Bone marrow (tissue), 2 donors: ENCODE measurements at places on chromosomes 16 and 17.
A peak's percentile ranks its signal among the peaks of the same experiment; 100 is the strongest.

DNA sequence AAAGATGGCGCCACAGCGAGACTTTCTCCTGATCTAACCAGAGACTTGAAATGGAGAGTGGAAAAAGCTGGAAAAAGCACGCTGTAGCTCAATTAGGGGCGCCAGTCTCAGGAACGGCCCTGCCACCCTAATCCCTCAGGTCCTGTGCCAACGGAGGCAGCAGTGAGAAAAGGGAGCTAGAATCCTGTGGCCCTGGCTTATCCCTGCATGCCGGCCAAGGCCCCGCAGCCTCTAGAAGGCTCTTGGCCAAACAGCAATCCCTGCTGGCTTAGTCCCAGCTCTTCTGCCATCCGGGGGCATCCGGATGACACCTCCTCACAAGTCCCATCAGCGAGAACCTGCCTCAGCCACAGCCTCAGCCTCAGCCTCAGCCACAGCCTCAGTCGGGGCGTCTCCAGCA, 69.8 kb downstream of the MRM3 start:
- DNase-seq, result no peak

- DNase-seq, result peak; percentile 35
These were observed 9.4 kb downstream of the METTL9 start for GRCh38 chr16:21608639-21609328.

GRCh38 chr17:27856676-27857432, 36.3 kb downstream of the LYRM9 start:
- no peak for DNase-seq

DNA sequence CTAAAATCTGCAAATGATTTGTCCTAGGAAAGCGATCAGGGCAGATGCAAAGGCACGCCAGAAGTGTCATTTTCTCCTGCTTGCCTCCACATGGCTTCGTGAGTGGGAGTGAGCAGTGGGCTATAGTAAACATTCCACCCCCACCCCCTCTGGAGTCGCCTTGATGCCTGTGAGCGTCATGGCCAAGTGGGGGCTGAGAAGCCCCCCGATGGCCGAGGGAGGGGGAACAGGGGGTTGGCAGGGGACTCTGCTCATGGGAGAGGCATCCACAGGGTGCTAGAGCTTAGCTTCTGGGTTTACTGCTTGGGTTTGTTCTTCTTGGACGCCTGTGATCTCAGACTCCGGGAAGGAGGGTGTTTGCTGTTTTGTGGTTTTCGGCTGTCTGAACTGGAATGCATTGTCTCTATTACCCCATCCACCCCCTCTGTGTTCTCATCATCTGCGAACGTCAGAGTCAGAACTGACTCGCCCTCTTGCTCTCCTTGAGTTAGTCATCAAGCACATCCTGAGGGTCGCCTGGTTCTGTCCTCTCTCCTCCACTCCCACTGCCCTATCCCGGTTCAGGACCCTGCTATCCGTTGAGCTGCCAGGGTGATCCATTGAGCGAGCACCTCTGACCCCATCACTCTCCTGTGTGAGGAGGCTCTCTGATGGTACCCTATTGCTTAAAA, 15.4 kb downstream of the TNS4 start:
- no peak for DNase-seq

DNA sequence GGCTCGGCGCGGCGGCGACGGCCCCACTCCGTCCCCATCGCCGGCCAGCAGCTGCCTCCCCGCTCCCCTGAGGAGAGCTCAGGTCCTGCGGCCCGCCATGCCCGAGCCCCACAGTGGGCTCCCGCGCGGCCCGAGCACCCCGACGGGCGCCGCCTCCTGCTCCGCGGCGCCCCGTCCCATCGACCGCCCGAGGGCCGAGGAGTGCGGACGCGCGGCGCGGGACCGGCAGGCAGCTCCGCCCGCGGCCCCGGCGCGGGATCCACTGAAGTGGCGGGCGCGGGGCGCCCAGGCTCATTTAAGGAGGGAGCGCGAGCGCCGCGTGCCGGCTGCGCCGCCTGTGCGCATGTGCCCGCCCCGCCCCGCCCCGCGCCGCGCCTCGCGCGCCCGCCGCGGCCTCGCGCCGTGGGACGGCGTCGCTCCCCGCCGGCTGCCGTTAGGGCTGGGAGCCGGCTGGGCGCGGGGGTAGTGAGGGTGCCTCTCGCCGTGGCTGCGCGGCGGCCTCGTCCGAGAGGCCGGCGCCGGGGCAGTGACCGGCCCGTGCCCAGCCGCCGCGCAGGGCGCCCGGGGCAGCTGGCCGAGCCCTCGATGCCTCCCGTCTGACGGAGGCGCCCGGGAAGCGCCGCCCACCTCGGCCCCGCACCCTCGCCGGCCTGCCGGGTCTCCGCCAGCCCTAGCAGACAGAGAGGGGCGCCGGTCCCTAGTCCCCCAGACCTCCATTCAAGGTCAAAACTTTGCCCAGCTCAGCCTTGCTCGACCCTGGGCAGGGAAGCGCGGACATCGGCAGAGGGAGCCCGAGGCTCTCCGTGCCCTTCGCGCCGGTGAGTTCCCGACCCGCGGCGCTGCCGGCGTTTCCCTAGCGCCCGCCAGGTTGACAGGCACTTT, at the start of gene NETO2:
Gene NETO2, minus strand, starts transcription at position 269 of the 882 bp plus-strand sequence. CDS start 333 bp downstream, outside the sequence.
- no peak for DNase-seq

DNA sequence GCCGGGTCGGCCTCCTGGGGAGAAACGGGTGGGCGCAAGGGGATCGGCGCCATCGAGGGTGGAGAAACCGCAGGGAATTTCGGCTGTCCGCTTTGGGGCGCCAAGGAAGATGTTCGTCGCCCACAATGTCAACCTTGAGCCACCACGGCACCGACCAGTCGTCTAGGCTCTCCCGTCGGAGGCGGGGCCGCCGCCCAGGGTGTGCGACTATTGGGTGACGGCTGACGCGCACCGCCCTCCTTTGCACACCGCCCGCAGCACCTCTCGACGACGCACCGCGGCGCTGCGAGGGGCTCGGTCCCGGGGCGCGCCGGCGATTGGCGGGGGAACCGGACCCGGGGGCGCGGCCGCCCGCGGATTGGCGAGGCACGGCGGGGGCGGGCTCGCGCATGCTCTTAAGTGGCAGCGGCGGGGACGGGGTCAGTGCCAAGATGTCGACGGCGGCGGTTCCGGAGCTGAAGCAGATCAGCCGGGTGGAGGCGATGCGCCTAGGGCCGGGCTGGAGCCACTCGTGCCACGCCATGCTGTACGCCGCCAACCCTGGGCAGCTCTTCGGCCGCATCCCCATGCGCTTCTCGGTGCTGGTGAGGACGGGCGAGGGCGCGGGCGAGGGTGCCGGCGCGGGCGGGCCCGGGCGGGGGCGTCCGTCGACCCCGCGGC, at the start of gene NUDT16L1:
Gene NUDT16L1, plus strand, starts transcription at position 267 of the 660 bp plus-strand sequence. Its CDS starts 165 bp downstream, at position 432.
- DNase-seq, result peak; percentile 90

DNA sequence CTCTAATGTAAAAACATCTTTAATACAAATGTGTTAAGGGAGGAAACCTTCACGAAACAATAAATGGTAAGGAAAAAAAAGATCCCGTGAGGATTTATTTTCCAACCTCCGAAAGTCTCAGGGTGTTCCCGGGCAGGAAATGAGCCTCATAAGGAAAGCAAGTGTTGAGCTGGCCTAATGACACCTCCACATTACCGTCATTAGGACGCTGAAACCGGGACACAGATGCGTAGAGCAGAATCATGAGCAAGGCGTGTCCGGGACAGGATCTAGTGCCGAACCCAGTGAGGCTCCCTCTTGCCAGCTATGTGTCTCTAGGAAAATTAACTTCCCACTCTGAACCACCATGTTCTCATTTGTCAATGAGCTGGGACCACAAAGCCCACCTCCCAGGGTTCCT, 22.7 kb upstream of the CYTH1 start:
- DNase-seq, result no peak

DNA sequence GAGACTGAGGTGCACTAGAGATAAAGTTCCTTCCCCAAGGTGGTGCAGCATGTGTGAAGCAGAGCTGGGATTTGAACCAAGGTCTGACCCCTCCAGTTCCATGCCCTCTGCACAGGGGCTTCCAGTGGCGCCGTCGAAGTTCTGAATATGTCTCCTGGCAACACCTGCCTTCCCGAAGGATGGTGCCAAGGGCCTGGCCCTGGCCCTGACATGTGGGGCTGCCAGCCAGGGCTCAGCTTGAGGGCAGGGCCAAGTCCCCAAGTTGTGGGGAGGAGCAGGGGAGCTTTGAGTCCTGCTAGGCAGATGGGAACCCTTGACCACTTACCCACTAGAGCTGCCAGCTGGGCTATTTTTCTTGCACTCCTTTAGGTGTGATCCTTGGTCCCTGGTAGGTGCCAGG, 56.4 kb downstream of the NKD1 start:
- no peak for DNase-seq

DNA sequence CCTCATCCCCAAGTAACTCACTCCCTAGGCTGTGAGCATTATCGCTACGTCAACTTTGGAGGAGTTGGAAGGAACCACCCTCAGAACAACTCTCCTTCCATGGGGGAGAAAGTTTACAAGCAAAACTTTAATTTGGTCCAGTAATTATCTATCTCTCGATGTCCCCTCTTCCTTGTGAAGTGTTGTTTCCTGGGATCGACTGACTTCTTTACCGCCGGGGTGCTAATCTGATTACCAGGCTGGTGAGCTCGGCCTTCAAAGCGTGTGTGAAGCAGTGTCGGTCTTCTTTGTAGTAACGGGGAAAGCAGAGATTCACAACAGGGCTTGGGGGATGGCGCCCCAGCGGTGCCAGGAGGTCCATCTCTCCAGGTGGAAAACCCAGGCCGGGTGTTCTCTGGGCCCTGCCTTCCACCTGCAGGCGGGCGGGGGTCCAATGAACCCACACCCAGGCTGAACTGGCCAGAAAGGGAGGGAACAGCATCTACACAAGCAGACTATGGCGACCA, 14.5 kb upstream of the FOXF1 start:
- no peak for DNase-seq

DNA sequence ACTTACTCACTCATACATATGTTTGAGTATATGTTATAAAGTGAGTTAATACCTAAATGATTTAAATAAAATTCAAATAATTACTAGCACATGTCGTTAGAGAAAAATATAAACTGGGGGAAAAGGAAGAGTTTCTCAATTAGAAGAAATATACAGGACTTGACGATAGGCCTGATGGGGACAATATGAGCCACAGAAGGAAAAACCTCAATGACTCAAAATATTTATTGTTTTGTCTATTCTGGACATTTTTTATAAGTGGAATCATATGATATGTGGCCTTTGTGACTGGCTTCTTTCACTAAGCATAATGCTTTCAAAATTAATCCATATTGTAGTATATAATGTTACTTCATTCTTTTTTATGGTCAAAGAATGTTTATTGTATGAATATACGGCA, 339.2 kb upstream of the PMFBP1 start:
- no peak for DNase-seq

DNA sequence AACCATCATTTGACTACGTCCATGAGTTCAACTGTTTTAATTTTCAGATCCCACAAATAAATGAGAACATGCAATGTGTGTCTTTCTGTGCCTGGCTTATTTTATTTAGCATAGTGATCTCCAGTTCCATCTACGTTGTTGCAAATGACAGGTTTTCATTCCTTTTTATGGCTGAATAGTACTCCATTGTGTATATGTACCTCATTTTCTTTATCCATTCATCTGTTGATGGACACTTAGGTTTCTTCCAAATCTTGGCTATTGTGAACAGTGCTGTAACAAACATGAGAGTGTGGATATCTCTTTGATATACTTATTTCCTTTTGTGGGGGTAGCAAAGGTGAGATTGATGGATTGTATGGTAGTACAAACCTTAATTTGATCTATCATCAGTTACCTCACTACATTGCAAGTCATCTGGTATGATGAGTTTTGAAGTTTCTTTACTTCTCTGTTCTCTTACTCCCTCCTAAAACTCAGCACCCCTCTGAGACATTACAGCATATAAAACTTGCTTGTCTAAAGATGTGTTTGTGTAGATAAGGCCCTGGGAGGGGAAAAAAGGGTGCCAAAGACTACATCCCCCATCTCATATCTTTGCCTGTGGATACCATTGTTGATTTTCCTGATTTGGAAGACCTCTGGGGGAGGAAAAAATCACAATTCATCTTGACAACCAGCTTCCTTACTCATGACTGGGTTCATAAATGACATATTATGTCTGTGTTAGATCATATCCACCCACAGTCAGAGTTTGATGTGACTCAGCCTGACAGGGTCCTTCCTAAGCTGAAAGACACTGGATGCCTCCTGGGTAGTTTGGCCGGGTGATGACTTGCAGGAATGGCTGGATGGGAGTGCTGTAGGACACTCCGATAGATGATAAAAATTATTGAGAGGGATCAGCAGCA, 47.6 kb downstream of the ABCA9 start:
- DNase-seq, result peak; percentile 72
